Thoracic aorta (tissue), 2 donors: ENCODE measurements at places on chromosomes 16 and 17. TPM values are rescaled to one million over a fixed set of nuclear protein-coding genes. Genes with fewer than 3 reads are reported as not detected.

GRCh38 chr16:81520560-81521135 is 76.0 kb downstream of the CMIP start:
- H3K27ac ChIP-seq = no peak overlapping the region
- DNase-seq = no peak
- H3K36me3 ChIP-seq = no peaks in the 10 kb centered on the region
- H3K4me3 ChIP-seq = no peak overlapping the region
- H3K27me3 ChIP-seq = no peaks in the 10 kb centered on the region
- H3K4me1 ChIP-seq = no peaks in the 10 kb centered on the region

DNA sequence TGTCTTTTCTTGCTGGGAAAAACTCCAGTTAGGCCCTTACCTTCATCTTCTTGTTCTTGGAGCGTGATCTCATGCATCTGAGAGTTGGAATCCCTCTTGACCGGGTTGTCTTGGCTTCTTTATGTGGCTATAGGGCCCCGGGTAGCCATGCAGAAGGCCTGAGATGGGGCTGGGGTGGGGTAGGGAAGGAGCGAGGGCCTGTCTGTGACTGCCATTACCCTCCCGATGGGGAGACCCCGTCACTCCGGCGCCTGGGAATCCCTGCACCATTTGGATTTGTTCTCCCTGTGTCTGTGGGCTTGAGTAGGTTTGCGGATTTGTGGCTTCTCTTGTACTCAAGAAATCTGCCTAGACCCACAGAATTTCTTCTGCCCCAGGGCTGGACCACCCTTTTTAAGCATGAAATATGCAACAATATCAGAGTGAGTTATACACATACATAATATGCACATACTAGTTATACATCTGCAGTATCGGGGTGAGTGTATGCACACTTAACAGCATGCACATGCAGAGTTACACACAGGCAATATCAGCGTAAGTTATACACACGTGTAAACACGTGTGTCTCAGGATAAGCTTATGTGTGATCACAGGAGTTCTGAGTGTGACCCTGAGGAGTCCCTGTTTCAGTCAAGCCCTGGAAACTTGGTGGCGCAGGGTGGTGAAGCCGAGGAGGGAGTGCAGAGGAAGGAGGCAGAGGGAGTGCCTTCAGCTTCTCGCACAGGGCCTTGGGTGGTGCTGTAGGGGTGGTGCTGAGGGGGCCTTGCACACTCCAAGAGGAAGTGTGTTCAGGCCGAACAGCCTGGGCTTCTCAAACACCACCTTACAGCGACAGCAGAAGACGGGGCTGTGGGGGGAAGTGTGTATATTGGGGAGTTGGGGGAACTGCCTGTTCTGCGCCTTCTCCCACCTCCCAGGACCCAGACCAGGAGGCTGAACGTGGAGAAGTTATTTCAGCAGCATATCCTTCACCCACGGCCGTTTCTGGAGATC is 18.5 kb downstream of the CCDC42 start:
- H3K4me3 ChIP-seq = no peak overlapping the region
- DNase-seq = no peak
- peak overlapping the region; percentile 49 for H3K27ac ChIP-seq
- no peaks in the 10 kb centered on the region for H3K36me3 ChIP-seq
- no peaks in the 10 kb centered on the region for H3K27me3 ChIP-seq
- peaks cover 38% of the 10 kb centered on the region for H3K4me1 ChIP-seq

The P2RX5 gene
- not detected for total RNA-seq

DNA sequence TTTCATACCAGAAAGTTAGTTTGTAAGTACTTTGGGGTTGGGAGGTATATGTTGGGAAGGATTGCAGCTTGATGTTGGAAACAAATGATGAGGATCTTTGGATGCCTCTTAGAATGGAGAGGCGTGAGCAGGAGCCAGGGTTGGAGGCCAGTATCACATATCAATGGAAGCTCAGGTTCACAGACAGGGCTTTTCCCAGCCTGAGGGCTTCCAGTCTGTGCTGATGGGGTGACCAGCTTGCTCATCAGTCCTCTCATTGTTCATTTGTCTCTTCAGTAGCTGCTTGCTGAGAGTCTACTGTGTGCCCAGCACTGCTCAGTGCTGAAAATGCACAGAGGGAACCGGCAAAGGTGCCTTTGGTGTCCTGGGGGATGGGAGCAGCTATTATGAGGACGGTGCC is 5.8 kb downstream of the DNAAF1 start:
- DNase-seq = no peak
- H3K27me3 ChIP-seq = no peaks in the 10 kb centered on the region
- H3K4me3 ChIP-seq = no peak overlapping the region
- no peak overlapping the region for H3K27ac ChIP-seq

DNA sequence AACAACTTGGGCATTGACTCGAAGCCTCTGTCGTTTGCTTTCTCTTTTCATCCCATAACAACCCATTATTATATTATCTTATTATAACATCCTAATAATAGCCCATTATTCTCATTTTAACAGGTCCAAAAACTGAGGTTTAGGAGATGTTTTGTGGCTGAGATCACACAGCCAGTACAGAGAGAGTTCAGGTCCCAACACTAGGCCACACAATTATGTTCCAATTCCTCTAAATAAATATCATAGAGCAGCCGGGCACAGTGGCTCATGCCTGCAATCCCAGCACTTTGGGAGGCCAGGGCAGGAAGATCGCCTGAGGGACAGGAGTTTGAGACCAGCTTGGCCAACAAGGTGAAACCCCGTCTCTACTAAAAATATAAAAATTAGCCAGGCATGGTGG is 40.3 kb upstream of the KIFC3 start:
- no peak overlapping the region for H3K27ac ChIP-seq
- no peak overlapping the region for H3K4me3 ChIP-seq
- DNase-seq = no peak
- H3K4me1 ChIP-seq = no peaks in the 10 kb centered on the region

GRCh38 chr17:5785867-5786509 is 201.7 kb upstream of the NLRP1 start:
- H3K4me1 ChIP-seq = no peaks in the 10 kb centered on the region
- H3K27ac ChIP-seq = no peak overlapping the region
- no peaks in the 10 kb centered on the region for H3K36me3 ChIP-seq
- DNase-seq = no peak

- peak overlapping the region; percentile 46 for H3K27ac ChIP-seq
- no peak overlapping the region for H3K4me3 ChIP-seq
- DNase-seq = no peak
- no peaks in the 10 kb centered on the region for H3K27me3 ChIP-seq
- peaks cover 15% of the 10 kb centered on the region for H3K36me3 ChIP-seq
These were observed 8.5 kb downstream of the TXNDC11 start for GRCh38 chr16:11734025-11734652.

DNA sequence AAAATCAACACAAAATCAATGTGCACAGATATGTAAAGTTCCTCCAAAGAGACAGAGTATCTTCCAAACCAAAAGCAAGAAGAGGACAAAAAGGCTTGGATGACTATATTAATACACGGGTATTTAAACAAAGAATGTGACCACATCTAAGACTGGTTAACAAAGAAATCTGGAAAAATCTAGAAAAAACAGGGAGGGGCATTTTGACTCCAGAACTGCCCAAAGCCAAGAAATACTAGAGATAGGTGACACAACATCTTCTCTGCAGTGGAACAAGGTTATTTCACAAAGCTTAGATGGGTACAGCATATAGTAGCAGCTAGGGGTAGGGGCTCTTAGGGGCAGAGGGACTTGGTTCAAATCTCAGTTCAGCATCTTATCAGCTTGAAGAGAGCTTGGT is 10.3 kb downstream of the RFFL start:
- H3K4me1 ChIP-seq = peaks cover 12% of the 10 kb centered on the region
- no peaks in the 10 kb centered on the region for H3K36me3 ChIP-seq
- no peaks in the 10 kb centered on the region for H3K27me3 ChIP-seq
- no peak overlapping the region for H3K4me3 ChIP-seq
- H3K27ac ChIP-seq = no peak overlapping the region

GRCh38 chr16:86881861-86882273 is 303.5 kb downstream of the FOXL1 start:
- no peak for DNase-seq
- H3K27me3 ChIP-seq = no peaks in the 10 kb centered on the region
- no peak overlapping the region for H3K4me3 ChIP-seq
- H3K36me3 ChIP-seq = no peaks in the 10 kb centered on the region
- H3K27ac ChIP-seq = no peak overlapping the region
- H3K4me1 ChIP-seq = peaks cover 7% of the 10 kb centered on the region

DNA sequence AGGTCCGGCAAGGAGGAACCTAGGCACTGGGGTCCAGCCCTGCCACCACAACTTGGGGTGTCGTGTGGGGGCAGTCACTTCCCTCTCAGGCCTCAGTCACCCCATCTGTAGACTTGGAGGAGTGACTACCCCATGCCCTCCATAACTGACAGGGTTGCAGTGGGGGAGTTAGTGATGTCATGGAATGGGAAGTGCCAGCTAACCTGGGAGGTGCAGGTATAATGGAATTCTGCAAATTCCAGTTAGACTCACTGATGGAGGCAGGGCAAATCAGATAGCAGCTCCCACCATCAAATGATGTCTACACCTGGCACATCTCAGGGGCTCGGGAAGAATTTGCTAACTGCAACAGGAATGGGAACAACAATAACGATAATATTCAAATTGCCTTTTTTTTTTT is 72.9 kb downstream of the CNGB1 start:
- H3K36me3 ChIP-seq = no peaks in the 10 kb centered on the region
- no peak for DNase-seq
- H3K27ac ChIP-seq = no peak overlapping the region
- no peak overlapping the region for H3K4me3 ChIP-seq
- no peaks in the 10 kb centered on the region for H3K4me1 ChIP-seq
- H3K27me3 ChIP-seq = no peaks in the 10 kb centered on the region
